ENCODE measurements at places on chromosomes 12 and 14.

DNA sequence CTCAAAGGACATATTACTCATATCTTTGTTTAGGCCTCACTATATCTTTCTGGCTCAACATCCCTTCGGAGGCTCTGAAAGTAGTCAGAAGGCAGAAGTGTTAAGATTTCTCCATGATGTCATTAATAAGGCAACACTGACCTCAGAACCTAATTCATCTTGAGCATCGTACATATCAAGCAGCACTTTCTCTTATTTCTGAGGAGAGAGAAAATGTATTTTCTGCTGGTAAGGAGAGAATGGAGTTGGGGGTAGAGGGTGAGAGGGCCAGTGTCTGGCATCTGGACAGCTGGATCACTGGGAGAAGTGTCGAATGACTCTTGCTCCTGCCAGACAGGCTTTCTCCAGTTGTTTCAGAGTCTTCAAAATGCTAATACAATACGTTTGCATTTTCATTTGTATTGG, 213.2 kb upstream of the PRICKLE1 start:
- DNase-seq: no peak

- DNase-seq: no peak
Measured at GRCh38 chr12:89135976-89136634, 216.2 kb downstream of the DUSP6 start.

DNA sequence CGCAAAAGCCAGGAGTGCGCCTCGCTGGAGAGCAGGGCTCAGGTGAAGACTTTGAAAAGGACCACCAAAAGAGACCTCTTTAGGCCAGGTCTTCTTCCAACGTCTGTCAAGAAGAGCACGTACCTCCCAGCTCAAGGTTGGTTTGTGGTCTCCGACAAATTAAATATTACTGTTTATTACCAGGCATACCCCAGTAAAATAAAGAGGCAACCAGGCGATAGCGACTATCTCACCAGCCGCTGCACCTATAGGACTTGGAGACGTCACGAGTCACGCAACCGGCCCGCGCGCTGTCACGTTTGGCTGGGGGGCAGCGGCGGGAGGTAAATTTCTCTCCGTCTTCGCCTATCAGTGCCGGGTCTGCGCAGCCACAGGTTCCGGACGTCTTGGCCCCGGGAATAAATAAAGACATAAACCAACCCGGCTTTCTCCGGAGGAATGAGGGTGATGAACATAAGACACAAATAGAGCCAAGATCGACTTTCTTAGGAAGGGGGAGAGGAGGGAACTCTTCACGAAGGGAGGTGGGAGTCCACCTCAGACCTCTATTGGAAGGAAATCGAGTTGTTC, 2.0 kb upstream of the TBX5 start:
- no peak for DNase-seq

GRCh38 chr14:31300296-31300695, 92.7 kb upstream of the HECTD1 start:
- DNase-seq: no peak

Measured in caudate nucleus (tissue), 63 donors.